Stimulated activated CD4-positive, alpha-beta T cell treated with anti-CD3 and anti-CD28 coated beads, Interleukin-4, amount 100 ng/mL, for 4 hours (primary cell): ENCODE measurements at places on chromosomes 11 and 22.

GRCh38 chr22:36386900-36387708 lies 663 bp downstream of the MYH9 start:
- DNase-seq: peak; percentile 52

DNA sequence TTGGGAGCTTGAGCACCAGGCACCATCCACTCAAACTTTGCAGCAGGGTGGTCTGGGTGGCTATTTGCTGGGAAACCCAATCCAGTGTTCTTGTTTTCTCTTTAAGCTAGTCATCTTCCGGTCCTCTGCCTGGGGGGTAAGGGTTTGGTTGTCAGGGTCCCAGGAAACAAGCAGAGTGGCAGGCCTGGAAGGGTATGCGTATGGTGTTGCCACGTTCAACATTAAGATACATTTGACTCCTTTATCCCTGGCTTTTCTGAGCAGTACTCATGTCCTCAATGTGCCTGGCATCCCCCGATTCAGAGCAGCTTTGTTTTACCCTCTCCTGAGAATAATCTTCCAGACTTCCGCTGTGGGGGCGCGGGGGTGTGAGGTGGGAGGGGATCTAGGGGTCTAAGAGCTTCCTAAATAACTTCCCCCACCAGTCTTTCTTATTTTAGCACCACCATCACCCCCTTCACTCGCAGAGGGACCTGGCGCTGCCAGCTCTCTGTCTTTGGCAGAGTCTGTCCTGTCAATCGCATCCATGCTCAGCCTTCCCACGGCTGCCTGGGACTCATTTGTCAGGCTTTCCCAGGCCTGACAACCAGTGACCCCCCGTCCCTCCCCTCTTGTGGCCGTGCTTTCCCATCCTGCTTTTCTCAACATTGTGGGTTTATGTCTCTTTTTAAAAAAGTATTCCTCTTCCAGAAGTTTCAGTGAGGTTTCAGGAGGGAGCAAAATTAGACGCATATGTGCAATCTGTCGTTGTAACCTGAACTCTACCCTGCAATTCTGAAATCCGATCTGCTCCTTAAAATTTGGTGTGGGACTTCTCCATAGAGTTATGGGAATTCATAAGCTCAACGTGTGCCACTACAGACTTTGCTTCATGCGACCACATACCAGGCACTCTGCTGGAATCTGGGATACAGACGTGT lies 27.0 kb upstream of the RBFOX2 start:
- no peak for DNase-seq

DNA sequence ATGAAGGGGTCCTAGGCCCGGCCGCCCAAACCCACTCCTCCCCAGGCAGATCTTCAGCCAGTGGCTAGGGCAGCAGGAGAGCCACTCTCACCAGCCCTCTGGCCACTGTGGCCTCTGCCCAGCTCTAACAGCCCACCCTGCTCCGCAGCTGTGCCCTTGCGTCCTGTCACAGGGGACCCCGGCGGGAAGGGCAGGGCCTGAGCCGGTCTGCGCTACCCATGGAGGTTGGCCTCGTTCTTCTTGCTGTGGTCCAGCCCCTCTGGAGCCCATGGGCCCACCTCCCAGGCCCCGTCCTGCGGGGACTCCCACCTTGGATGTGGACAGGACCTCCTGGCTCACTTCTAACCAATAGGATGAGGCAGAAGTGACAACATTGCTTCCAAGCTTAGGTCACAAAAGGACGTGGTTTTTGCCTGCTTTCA lies 38.3 kb upstream of the TH start:
- no peak for DNase-seq

GRCh38 chr11:46903846-46904245 lies 14.5 kb downstream of the LRP4 start:
- no peak for DNase-seq

DNA sequence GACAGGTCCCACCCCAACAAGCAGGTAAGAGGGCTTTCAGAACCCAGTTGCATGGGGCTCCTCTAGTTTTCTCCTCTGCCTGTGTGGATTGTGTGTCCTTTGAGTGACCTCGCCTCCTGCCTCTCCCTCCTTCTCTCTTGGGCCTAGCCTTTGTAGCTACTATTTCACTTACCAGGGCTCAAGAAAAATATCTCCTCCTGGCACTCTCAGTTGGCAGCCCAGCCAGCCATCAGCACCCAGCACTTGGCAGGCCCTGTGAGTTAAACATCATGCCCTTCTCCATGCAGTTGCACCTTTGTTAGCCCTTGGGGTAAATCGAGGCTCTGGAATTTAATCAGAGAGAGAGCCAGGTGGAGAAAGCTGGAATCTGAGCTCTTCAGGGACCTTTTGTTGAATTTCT lies 35.4 kb upstream of the SORL1-AS1 start:
- no peak for DNase-seq

DNA sequence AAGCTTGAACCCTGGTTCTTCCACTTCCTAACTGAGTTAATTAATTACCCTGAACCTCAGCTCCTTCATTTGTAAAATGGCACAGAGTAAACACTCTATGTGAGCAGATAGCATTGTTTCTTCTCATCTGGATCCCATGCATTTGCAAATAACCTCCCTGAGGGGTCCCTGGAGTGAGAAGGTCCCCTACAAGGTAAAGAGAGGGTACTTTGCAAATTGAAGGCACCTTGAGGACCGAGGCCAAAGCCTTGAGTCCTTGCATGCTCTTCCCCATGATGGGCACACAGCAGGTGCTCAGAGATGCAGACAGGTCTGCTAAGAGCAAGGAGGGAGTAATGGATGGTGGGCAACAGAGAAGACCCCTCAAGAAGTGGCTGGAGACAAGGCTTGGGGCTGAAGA lies 33.2 kb downstream of the OTOG start:
- no peak for DNase-seq

- no peak for DNase-seq
Measured at GRCh38 chr11:127130321-127130720, 129.8 kb upstream of the KIRREL3 start.

- DNase-seq: no peak
Measured at GRCh38 chr22:48154169-48154942, 1391.9 kb downstream of the TBC1D22A start.

- DNase-seq: no peak
Measured at GRCh38 chr22:27380855-27381254, 420.7 kb downstream of the MN1 start.
